H4 (cell line): ENCODE measurements at places on chromosomes 6 and 20.

- no peak for DNase-seq
These were observed 188.0 kb upstream of the TAB2 start for GRCh38 chr6:149129371-149130077.

DNA sequence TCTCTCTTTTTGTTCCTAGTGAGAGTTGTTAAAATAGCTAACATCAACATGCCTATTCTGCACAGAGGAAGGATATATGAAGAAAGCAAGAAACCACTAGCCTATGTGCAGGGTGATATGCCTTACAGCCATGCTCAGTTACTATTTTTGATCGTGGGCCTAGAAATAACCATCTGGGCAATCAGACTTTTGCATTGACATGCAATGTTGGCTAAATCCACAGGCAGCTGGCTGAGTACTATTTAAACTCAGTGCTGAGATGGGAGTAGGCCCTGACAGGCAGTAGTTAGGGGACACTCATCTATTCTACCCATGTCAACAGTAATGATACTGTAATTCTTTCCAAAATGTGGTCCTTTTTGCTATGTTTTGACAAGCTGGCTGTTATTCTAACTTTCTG lies 89.6 kb downstream of the HDGFL1 start:
- no peak for DNase-seq

DNA sequence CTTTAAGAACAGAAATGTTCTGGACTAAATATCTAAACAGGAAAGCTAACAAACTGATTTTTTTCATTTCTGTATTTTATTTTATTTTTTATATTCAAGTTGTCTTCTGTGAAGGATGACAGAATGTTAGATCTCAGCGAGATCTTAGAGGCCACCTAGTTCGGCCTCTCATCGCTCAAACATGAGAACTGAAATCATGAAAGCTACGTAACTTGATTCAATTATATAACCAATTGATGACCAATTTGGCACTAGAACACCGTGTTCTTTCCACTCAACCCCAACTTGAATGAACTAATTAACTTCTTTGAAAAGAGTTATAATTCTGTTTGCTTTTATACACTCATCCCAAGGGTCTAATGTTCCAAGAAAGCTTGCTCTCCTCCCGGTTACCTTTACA lies 24.6 kb upstream of the RNF217 start:
- no peak for DNase-seq

DNA sequence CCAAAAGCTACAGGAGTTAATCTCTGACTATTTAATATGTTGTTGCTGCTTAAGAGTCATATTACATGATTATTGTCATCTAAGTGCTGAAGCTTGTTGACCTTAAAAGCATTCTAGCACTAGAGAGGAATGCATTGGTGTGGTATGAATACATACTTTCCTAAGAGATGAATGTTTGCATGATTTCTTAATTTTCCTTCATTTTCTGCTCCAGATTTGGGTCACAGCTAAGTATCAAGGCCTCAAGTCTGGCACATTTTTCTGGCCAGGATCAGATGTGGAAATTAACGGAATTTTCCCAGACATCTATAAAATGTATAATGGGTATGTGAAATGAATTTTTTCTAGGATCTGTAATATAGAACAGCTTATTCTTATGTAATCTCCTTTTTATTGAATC lies 53.6 kb downstream of the ENPP1 start:
- no peak for DNase-seq

GRCh38 chr6:38270367-38270766 lies 369.4 kb downstream of the BTBD9 start:
- no peak for DNase-seq

DNA sequence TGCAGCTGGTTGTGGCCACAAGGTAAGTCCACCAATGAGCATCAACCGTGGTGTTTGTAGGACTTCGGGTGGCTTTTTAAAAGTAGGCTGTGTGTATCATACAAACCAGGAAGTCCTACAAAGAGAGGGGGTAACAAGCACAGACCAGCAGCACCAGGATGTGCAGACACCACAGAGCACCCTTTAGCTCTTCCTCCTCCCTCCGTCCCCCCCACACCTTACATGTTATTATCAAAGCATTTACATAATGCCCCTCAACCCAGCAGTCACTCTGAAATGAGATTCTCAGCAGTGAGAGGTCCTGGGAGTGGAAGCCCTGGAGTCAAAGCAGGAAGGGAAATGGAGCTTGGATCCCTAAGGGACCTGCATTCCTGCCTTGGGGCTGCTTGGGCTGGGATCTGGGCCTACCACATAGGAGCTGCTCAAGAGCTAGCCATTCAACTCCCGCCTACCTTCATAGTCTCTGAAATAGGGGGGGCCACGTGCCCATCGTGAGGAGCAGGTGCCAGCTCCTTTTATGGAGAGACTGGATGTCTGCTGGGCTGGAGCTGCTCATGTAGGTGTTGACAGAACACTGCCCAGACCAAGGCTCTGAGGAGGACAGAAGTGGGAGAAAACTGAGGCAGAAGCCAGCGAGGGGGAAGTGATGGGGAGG lies 90.6 kb downstream of the PSMB1 start:
- DNase-seq, result no peak
